ENCODE measurements at places on chromosomes 16 and 17.
A peak's percentile ranks its signal among the peaks of the same experiment; 100 is the strongest.

DNA sequence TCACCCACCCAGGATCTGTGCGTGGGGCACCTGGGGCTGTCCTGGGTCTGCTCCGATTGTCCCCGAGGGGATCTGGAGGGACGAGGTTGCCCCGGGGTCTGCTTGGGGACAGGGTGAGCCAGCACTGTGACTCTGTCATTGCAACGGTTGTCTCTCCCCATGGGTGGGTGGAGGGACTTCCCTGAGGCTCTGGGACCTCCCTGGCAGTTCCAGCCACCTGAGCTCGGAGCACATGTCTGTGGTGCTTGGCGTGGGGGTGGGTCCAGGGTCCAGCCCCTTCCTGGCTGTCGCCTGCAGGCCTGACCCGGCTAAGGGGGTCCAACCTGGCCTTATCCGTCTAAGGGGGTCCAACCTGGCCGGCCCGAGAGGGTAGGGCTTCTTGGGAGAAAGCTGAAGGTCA is 8.5 kb upstream of the CBFA2T3 start:
- no peak for DNase-seq

DNA sequence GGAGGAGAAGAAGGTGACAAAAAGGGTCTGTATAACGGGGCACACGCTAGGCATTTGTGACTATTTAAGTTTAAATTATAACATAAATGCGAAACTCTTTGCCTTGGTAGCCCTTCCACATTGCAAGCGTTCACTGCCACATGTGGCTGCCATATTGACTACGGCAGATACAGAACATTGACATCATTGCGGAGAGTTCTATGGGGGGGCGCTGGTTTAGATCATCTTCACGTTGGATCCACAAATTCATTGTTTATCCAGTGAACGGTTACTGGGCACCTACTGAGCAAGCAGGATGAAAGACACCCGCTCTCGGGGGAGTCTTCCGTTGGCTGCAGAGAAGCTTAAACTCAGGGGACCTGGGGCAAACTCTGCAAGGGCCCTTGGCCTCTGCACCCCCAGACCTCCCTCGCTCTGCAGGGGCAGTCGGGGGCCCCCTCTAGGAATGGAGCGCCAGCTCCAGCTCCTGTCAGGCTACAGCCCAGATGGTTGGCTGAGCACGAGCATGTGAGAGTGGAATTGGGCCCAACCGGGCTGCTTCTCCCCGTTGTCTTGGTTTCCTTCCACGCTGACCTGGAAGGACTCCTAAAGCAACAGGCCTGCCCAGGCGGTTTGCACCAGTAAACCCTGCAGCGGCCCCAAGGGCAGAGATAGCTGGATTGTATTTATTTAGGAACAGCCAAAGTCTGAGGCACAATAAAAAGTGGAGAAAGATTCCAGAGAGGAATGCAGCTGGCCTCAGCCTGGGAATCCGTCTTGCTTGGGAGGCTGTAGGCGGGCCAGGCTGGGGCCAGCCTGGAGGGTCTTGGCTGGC is 172.2 kb downstream of the SEC14L1 start:
- DNase-seq, result no peak

- DNase-seq, result no peak
Observed at GRCh38 chr17:73539166-73539565, 105.1 kb downstream of the SDK2 start.

DNA sequence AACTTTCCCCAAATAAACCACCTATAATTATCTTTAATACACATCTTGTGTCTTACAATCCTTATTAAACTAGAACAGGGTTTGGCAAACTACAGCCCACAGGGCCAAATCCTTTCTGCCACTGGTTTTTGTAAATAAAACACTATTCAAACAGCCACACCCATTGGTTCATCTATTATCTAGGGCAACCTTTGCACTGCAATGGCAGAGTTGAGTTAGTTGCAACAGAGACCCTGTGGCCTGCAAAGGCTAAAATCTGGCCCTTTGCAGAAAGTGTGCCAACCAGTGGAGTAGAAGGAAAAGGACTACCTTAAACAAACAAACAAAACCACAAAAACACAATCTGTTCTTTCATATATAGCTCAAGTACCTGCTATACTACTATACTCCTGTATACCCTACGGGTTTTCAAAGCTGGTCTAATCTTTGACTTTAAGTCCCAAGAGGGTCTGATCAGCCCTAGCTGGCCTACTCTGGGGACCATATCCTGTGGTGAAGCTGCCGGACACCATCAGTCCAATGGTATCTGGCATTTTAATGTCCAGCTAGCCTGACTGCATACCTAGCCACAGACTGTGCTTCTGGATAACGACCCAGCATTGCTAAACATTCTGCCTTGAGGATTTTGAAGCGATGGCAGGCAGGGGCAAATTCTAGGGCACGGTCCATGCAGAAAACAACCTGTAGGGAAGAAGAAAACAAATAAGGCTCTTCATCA is 23.3 kb downstream of the CNP start:
- DNase-seq, result no peak

- DNase-seq, result peak; percentile 54
Observed at GRCh38 chr16:80803339-80804055, 901 bp downstream of the CDYL2 start.

DNA sequence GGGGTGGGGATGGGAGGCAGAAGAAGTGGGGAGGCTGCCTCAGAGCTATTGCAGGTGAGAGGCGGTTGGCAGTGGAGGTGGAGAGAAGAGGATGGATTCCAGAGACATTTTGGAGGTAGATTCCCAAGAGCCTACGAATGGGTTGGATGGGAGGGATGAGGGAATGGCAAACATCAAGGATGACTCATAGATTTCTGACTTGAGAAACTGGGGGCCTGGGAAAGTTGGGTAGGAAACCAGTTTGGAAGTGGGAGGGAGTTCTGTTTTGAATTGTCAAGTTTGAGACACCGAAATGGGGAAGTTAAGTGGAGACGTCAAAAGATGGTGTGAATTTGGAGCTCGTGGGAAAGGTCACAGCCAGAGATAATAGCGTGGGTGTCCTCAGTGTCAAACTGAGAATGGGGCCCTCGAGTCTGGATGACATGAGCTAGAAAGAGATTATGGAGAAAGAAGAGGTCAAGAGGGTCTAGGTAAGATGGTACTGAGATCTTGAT is 6.2 kb upstream of the CYLD start:
- DNase-seq, result no peak

DNA sequence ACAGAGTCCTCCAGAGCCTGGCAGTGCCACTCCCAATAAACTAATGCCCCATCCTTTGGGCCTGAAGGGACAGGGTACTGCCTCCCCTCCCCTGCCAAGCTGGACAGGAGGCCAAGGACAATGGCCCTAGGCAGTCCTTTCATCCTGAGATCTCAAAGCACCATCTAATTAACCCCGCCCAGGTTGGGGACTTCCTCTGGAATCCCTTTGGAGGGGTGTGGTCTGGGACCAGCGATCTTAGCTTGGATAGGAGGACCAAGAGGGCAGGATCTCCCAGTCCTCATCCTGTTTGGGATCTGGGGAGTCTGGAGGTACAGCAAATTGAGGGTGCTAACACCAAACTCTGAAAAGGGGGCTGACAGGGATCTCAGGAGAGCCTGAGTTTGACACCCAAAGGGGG is 18.2 kb upstream of the SP6 start:
- DNase-seq, result no peak

GRCh38 chr17:71855010-71855409 is 265.8 kb upstream of the SOX9 start:
- DNase-seq, result no peak
